ENCODE measurements at places on chromosomes 11 and 22.

GRCh38 chr11:31664129-31664528, 147.0 kb downstream of the PAX6 start:
- no peak for DNase-seq
- H3K27ac ChIP-seq, result no peak overlapping the region
- no peaks in the 10 kb centered on the region for H3K4me1 ChIP-seq
- no peaks in the 10 kb centered on the region for H3K27me3 ChIP-seq
- no peaks in the 10 kb centered on the region for H3K36me3 ChIP-seq

GRCh38 chr11:87430821-87431220, 393.1 kb downstream of the TMEM135 start:
- no peaks in the 10 kb centered on the region for H3K27me3 ChIP-seq
- H3K27ac ChIP-seq, result no peak overlapping the region
- H3K4me3 ChIP-seq, result no peak overlapping the region
- no peak for DNase-seq

- DNase-seq, result no peak
- H3K36me3 ChIP-seq, result no peaks in the 10 kb centered on the region
- H3K4me1 ChIP-seq, result no peaks in the 10 kb centered on the region
Measured at GRCh38 chr11:2912498-2912897, 16.7 kb downstream of the PHLDA2 start.

- no peak for DNase-seq
- no peak overlapping the region for H3K4me3 ChIP-seq
- no peaks in the 10 kb centered on the region for H3K36me3 ChIP-seq
- H3K4me1 ChIP-seq, result no peaks in the 10 kb centered on the region
Measured at GRCh38 chr11:10087186-10087922, 206.7 kb downstream of the SBF2 start.

DNA sequence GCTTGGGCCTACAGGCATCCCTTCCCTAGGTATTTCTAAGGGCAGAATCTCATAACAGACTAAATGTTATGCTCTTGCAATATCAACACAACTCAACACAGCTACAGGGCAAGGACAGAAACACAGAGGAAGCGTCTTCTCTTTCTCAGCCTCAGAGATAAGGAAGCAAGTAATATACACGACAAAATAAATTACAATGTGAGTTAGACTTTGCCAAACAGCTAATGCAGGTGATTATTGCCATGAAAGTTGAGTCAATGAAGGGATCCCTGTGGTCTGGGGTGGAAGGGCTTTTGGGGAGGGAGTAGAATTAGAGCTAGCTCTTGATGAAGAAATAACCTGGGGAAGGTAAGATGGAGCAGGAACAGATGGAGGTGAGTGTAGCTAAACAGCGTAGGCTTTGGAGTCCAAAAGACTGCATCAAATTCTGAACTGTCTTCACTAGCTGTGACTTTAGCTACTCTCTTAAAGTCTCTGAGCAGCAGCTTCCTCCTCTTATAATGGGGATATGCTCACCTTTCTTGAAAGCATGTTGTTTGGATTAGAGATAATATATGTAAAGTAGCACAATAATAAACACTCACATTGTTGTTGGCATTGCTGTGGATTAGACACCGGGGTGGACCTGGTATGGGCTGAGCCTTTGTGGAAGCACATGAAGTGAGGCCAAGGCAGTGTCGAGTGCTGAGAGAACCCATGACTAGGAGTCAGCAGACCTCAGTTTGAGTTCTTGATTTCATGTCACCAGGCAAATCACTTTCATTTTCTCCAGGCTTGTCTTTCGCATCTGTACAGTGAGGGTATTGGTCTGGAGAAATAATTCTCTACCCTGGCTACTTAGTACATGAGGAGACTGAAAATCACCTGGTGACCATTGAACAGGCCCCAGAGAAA, 41.0 kb upstream of the AQP11 start:
- H3K27ac ChIP-seq, result no peak overlapping the region
- no peaks in the 10 kb centered on the region for H3K4me1 ChIP-seq
- no peaks in the 10 kb centered on the region for H3K36me3 ChIP-seq

DNA sequence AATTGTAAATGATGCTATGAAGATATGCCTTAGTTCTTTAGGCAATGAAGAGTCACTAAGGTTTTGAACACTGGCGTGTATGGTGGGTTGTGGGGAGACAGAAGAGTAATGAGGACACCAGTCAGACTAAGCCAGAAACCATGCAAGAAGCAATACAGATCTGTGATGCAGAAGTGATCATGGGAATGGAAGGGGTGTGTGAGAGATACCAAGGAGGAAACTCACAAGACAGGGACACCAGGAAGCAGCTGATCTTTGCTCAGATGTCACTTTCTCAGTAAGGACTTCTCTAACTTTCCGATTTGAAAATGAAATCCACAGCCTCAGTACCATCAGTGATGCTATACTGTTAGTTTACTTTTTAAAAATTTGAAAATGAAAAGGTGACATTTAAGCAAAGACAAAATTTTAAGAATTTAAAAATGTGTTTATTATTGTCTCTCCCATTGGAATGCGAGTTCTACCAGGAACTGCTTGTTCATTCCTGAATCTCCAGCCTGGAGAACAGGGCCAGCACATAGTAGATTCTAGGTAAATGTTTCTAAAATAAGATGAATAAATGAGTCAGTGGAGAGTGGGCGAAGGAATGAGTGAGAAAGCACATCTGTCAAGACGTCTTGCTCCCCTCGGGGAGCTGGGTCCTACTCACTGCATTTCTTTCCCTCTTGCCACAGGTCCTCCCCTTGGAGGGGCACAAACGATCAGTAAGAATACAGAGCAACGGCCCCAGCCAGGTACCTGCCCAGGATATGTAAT, 60.4 kb downstream of the KCNJ1 start:
- H3K27me3 ChIP-seq, result no peaks in the 10 kb centered on the region
- H3K36me3 ChIP-seq, result no peaks in the 10 kb centered on the region
- no peak overlapping the region for H3K4me3 ChIP-seq
- DNase-seq, result no peak

DNA sequence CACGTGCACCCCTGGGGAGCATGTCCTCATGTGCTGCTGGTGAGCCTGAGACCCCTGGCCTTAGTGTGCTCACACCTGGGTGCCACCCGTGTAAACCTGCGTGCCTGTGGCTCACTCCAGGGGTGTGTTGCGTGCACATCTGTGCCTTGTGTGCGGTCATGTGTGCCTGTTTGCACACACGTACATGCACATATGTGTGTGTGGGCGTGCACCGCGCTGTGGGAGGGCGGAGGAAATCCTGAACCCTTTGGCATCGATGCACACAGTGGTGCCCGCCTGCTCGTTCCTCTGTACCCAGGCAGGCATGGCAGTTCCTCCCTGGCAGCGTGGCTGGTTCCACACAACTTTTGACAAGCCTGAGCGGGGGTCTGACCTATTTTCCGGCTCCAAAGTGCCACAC, 1181.9 kb downstream of the BRD1 start:
- H3K36me3 ChIP-seq, result no peaks in the 10 kb centered on the region
- H3K27ac ChIP-seq, result no peak overlapping the region
- peaks cover 3% of the 10 kb centered on the region for H3K4me1 ChIP-seq

Measured in SJCRH30 (cell line).